Endothelial cell (in vitro differentiated cells): ENCODE measurements at places on chromosomes 2 and 18.

DNA sequence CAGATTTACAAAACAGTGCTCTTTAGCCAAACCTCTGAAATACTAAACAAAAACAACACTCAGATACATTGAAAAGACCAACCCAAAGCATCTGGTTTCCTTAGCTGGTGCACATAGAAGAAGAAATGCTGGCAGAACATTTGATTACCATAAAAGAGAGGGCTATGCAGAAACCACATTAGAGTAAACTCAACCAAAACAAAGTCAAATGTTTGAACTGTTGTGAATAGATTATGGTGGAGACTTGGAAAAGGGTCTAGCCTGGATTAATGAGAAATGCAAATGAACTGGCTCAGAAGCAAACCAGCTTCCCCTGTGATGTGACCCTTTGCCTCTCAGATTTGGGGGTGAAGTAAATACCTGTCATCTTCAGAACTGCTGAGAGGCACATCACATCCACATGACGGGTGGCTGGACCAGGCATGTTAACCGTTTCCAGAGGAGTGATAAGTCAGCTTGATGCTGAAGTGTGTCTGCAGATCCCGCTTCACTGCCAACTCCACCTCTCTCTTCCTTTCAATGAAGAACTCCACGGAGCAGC is 153.0 kb downstream of the NRP2 start:
- DNase-seq = no peak

DNA sequence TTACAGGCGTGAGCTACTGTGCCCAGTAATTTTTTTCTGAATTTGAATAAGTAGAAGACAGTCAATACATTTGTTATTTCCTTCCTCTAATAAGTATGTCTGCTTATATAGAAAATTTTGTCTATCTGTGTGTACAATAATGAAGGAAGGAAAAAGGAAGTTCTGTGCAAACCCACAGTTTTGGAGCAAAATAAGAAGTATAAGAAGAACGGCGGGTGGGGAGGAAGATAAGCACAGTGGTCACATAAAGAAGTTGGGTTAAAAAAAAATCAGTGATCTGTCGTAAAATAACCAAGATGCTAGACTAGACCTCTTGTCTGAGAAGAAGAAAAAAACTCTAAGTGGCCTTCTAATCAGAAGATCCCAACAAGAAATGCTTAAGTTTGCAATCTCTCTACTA is 20.2 kb downstream of the MGAT4A start:
- no peak for DNase-seq

DNA sequence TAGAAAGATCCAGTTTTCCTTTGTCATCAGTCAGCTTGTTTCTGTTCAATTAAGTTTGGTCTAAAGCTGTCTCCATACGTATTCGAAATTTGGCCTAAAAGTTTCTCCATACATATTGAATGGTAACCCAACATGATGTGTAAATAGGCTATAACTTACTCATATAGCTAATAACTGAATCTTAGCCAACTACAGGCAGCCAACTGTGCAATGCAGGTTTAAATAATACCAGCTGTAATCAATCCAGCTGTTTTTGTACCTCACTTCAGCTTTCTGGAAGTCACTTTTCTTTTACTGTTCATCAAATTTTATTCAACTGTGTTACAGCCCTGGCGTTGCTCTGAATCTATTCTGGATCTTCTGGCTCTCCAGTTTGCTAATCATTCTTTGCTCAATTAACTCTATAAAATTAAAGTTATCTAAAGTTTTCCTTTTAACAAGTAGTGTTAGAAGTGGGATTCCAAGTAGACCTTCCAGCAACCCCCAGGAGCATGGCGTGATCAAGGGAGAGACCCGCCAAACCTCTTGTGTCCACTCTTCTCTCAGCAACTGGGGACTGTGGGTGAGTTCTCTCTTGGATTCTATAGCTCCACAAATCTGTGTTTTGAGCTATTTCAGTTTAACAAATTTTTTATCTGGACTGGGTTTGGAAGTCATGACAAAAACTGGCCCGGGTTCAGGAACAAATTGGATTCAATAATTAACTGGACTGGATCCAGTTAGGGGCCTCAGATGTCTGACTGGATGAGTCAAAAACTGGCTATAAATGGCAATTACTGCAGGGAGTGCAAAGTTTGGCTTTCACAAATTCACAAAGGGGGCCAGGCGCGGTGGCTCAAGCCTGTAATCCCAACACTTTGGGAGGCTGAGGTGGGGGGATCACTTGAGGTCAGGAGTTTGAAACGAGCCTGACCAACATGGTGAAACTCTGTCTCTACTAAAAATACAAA is 329.7 kb upstream of the ST6GAL2 start:
- no peak for DNase-seq

DNA sequence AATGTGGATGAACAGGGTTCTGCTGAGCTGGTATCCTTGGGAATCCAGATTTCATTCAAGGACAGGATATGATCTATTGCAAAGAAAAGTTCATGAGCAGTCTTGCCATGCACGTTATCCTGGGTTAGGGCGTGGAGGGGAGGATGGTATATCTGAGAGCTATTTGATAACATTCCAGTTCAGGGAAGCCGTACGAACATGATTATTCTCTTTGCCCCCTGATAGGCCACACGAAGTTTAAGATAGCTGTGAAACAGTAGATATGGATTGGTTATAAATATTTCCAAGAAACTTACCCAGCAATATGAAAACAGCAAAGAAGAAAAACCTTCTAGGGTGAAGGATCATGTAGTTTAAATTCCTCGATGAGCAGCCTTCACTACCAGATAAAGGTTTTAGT is 171.9 kb downstream of the LTBP1 start:
- no peak for DNase-seq

- DNase-seq = no peak
These were observed 42.8 kb upstream of the KLF11 start for GRCh38 chr2:10000541-10000940.

DNA sequence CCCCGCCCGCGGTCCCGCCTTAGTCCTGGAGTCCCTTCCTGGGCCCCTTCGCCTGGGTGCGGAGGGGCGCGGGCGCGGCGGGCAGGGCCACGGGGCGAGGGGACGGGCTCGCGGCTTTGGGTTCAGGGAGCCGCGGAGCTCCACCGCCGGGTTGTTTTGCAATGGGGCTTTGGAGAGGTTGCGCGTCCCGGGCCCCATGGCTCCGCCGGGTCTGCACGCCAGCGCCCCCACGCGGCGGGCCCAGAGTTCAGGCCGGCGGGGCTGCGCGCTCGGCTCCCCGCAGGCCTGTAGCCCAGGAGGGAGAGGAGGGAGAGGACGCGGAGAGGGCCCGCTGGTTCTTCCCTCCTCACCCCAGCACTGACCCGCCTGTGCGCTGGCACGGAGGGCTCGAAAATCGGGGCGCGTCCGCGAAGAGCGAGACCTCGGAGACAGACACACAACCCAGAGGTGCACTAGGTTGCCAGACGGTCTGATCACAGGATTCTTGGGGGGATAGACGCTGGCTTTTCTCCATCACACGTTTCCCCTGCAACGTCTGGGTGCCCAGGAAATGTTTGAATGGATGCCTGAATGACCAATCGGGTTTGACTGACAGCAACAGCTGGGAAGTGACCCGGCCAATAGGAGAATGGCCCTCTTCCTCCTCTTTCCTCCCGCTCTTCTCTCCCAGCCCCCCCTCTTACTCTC is 4.9 kb upstream of the SIX2 start:
- DNase-seq = peak; percentile 80

DNA sequence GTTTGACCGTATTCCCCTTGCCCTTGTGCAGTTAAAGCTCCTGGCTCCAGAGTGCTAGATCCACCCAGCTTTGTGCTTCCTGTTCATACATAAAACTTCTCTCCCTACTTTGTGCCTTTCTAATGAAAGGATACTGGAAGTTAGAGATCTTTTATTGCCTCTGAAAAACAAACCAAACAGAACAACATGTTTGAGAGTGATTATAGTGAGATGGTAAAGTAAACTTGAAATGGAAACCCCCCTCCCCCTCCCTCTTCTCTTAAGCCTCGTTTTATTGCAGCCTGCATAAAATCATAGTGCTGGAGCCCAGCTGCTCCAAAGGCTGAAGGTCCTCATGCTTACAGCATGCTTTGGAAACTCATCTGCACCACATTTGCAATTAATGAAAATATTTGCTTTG is 125.1 kb downstream of the TANC1 start:
- DNase-seq = no peak

- no peak for DNase-seq
These were observed 63.1 kb downstream of the NAPG start for GRCh38 chr18:10588975-10589374.

- no peak for DNase-seq
These were observed 29.3 kb downstream of the NHEJ1 start for GRCh38 chr2:219131327-219131726.

DNA sequence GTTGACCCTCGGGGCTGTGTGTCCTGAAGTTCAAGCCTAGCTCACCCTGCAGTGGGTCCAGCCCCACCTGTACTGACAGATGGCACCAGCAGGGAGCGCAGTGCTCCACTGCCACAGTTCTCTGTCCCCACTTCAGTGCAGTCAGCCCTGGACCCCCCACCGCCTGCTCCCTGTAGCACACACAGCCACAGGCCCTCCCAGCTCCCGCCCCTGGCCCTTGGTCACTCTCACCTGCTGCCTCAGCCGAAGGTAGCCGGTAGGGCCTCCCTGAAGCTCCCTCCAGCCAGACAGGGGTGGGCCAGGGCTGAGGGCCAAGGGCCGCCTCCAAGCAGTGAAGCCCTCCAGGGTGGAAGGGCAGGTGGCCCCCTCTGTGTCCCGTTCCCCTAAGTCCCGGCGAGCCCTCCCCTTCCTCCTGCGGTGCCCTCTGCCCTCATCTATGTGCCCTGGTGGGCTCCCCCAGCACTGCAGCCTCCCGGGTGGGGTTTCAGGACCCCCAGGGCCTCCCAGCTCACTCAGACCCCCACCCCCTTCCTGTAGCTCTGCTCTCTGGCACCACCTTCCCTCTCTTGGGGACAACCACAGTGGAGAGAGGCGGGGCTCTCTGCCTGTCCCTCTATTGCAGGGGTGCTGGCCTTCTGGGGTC is 10.8 kb upstream of the ALPP start:
- peak; percentile 47 for DNase-seq

DNA sequence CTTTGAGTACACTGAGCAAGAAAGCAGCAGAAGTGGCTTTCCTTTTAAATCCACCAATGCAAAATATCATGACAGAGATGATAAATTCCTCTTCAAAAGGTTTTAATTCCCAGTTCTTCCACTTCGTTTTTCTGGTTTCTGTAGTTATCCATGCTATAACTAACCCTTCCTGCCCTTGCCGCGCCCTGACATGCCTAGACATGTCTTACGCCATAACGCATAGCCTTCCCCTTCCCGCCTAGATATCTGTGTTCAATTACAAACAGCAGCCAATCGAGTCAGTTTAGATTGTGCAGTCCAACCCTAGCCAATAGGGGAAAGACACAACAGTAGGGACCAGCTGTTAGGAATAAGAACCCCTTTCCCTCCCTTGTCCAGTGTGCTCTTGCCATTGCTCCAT is 16.1 kb downstream of the PRPF40A start:
- no peak for DNase-seq
